ENCODE measurements at places on chromosomes 12 and 14. TPM values are rescaled to one million over a fixed set of nuclear protein-coding genes. Genes with fewer than 3 reads are reported as not detected.

SLCO1B1 gene
- not detected for total RNA-seq

FSCB gene
- not detected for total RNA-seq

HOXC10 gene
- 9.7 TPM for total RNA-seq

ANO2 gene
- total RNA-seq, result under 0.01 TPM

LRRC74A gene
- not detected for total RNA-seq

LGR5 gene
- total RNA-seq, result not detected

TMPRSS12 gene
- not detected for total RNA-seq

SLC38A4 gene
- total RNA-seq, result 1.2 TPM

TMEM132C gene
- total RNA-seq, result not detected

COX8C gene
- not detected for total RNA-seq

B4GALNT1 gene
- 2.9 TPM for total RNA-seq

CRIP1 gene
- total RNA-seq, result 5.0 TPM

OAS2 gene
- total RNA-seq, result 8.3 TPM

MYH6 gene
- not detected for total RNA-seq

DNA sequence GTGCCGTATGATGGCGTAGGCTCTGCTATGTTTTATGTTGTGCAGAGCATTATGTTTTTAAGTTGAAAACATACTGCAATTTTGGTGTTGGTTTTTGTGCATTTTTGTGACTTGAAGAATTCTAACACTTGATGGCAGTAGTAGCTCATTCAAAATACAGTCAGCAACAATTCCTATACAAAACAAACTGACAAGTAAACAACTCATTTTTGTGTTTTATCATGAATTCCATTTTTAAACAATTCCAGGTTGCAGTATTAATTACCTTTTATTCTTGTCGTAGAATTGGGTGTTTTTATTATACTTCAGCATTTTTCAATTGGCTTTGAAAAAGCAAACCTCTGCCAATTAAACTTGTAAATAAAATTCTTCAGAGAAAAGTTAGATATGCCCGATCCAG lies 4.1 kb upstream of the CCER1 start:
- no peaks in the 10 kb centered on the region for H3K36me3 ChIP-seq
- H3K27ac ChIP-seq, result no peak overlapping the region
- no peaks in the 10 kb centered on the region for H3K27me3 ChIP-seq
- no peak overlapping the region for H3K4me3 ChIP-seq
- H3K4me1 ChIP-seq, result no peaks in the 10 kb centered on the region

- H3K4me1 ChIP-seq, result peaks cover 17% of the 10 kb centered on the region
- peak; percentile 75 for DNase-seq
- no peaks in the 10 kb centered on the region for H3K27me3 ChIP-seq
- H3K4me3 ChIP-seq, result no peak overlapping the region
- no peak overlapping the region for H3K27ac ChIP-seq
Measured at GRCh38 chr12:121762269-121762668, 31.2 kb downstream of the RHOF start.

DNA sequence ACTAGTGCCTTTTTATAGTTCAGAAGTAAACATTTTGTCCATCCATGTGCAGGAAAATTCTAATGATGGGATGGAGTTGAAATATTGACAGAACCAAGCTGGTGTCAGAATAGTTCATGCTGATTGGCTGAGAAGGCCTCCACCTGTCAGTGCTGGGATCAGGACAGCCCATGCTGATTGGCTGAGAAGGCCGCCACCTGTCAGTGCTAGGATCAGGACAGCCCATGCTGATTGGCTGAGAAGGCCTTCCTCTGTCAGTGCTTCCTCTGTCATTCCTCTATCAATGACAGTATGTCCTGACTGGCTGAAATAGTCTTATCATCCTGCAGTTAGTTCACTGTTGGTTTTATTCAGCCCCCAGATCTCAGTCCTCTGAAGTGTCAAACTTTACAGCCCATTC lies 95.7 kb downstream of the PPP2R5C start:
- no peak overlapping the region for H3K27ac ChIP-seq
- peaks cover 9% of the 10 kb centered on the region for H3K36me3 ChIP-seq
- H3K4me3 ChIP-seq, result no peak overlapping the region
- no peaks in the 10 kb centered on the region for H3K27me3 ChIP-seq
- peaks cover under 1% of the 10 kb centered on the region for H3K4me1 ChIP-seq

DNA sequence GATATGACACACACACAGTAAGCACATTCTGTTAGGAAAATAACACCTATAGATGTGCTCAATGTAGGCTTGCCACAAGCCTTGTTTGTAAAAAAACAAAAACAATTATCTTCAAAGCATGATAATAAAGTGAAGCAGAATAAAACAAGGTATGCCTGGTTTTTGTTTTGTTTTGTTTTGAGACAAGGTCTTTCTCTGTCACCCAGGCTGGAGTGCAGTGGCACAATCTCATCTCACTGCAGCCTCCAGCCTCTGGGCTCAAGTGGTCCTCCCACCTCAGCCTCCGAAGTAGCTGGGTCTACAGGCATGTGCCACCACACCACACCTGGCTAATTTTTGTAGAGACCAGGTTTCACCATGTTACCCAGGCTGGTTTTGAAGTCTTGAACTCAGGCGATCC lies 52.4 kb upstream of the MON2 start:
- H3K27me3 ChIP-seq, result no peaks in the 10 kb centered on the region
- H3K4me1 ChIP-seq, result no peaks in the 10 kb centered on the region
- H3K4me3 ChIP-seq, result no peak overlapping the region
- H3K36me3 ChIP-seq, result no peaks in the 10 kb centered on the region

GRCh38 chr14:56261046-56261445 lies 142.8 kb downstream of the PELI2 start:
- H3K4me3 ChIP-seq, result no peak overlapping the region
- no peaks in the 10 kb centered on the region for H3K36me3 ChIP-seq
- no peak for DNase-seq
- no peak overlapping the region for H3K27ac ChIP-seq
- no peaks in the 10 kb centered on the region for H3K4me1 ChIP-seq

GRCh38 chr12:28034271-28034670 lies 61.7 kb upstream of the PTHLH start:
- H3K4me3 ChIP-seq, result no peak overlapping the region
- DNase-seq, result no peak
- no peak overlapping the region for H3K27ac ChIP-seq
- no peaks in the 10 kb centered on the region for H3K27me3 ChIP-seq
- peaks cover 11% of the 10 kb centered on the region for H3K4me1 ChIP-seq

- H3K27ac ChIP-seq, result peak overlapping the region; percentile 68
- no peaks in the 10 kb centered on the region for H3K27me3 ChIP-seq
- peaks cover 74% of the 10 kb centered on the region for H3K4me1 ChIP-seq
- DNase-seq, result no peak
Measured at GRCh38 chr12:68267892-68268396, 14.5 kb upstream of the IL22 start.

- H3K4me1 ChIP-seq, result peaks cover 19% of the 10 kb centered on the region
- H3K4me3 ChIP-seq, result no peak overlapping the region
- no peaks in the 10 kb centered on the region for H3K27me3 ChIP-seq
- peak overlapping the region; percentile 1 for H3K27ac ChIP-seq
Measured at GRCh38 chr12:11753150-11753499, 103.7 kb downstream of the ETV6 start.

GRCh38 chr14:29028973-29029582 lies 262.5 kb downstream of the FOXG1 start:
- no peaks in the 10 kb centered on the region for H3K4me1 ChIP-seq
- no peaks in the 10 kb centered on the region for H3K36me3 ChIP-seq
- DNase-seq, result no peak
- no peak overlapping the region for H3K4me3 ChIP-seq
- no peaks in the 10 kb centered on the region for H3K27me3 ChIP-seq
- H3K27ac ChIP-seq, result no peak overlapping the region

DNA sequence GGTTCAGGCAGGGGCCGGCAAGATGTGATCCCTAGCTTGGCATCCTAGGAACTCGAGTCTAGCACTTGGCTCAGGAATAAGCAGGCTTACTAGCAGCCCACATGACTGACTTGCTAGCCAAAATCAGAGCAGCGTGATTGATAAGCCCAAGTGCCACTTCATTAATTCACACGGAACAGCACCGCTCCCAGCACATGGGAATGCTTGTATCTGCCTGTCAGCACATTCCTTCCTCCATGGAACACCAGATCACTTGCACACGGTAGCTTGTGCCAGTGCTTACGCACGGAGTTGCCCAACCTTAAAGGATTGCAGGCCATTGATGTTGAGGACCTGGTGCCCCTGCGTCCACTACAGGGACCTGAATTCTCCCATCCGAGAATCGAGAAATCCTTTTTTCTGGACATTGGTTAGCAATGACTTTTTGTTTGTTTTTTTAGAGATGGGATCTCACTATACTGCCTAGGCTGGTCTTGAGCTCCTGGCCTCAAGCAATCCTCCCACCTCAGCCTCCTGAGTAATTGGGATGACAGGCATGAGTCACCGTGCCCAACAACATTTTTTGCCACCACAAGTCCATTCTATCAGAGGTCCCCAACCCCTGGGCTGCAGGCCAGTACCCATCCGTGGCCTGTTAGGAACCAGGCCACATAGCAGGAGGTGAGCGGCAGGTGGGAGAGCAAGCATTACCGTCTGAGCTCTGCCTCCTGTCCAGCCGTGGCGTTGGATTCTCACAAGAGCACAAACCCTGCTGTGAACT lies 30.6 kb upstream of the TSPAN9 start:
- H3K4me3 ChIP-seq, result no peak overlapping the region
- H3K4me1 ChIP-seq, result no peaks in the 10 kb centered on the region
- peaks cover 9% of the 10 kb centered on the region for H3K36me3 ChIP-seq
- no peak overlapping the region for H3K27ac ChIP-seq

- no peaks in the 10 kb centered on the region for H3K36me3 ChIP-seq
- H3K4me3 ChIP-seq, result no peak overlapping the region
- DNase-seq, result no peak
- no peak overlapping the region for H3K27ac ChIP-seq
Measured at GRCh38 chr12:107179871-107180270, 86.5 kb upstream of the CRY1 start.

- no peaks in the 10 kb centered on the region for H3K36me3 ChIP-seq
- no peak for DNase-seq
- H3K4me3 ChIP-seq, result no peak overlapping the region
- H3K4me1 ChIP-seq, result no peaks in the 10 kb centered on the region
Measured at GRCh38 chr12:61272441-61272840, 987.8 kb upstream of the USP15 start.

DNA sequence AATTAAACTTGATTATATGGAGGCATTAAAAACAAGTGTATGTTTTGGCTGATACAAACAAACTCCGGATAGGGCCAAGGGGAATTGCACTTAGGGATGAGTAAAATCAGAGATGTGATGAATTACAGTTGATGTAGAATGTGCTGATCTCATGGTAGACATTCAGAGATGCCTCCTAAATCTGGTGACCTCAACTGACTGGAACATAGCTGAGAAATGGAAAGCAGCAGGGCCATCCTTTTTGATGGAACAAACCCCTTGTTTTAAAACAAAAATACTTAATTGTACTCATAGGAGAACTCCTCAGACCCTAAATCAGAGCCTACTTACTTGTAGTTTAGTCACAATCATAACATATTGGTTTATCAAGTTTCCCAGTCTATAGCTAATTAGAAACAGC lies 122.8 kb downstream of the C12orf75 start:
- no peak overlapping the region for H3K4me3 ChIP-seq
- H3K27ac ChIP-seq, result no peak overlapping the region
- H3K27me3 ChIP-seq, result no peaks in the 10 kb centered on the region
- no peak for DNase-seq

- no peaks in the 10 kb centered on the region for H3K27me3 ChIP-seq
- peak; percentile 90 for DNase-seq
- H3K36me3 ChIP-seq, result no peaks in the 10 kb centered on the region
- peaks cover 6% of the 10 kb centered on the region for H3K4me1 ChIP-seq
Measured at GRCh38 chr12:47832263-47832933, 12.7 kb upstream of the HDAC7 start.

DNA sequence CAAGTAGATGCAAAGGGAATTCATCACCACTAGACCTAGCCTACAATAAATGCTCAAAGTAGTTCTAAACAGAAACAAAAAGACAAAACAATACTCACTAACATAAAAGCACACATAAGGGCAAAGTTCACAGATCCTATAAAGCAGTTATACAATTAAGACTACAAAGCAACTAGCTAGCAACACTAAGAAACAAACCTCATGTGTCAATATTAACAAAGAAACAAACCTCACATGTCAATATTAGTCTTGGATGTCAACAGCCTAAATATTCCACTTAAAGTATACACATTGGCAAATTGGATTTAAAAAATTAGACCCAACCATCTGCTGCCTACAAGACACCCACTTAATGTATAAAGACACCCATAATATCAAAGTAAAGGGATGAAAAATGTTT lies 152.7 kb downstream of the KCNK10 start:
- no peaks in the 10 kb centered on the region for H3K36me3 ChIP-seq
- H3K27ac ChIP-seq, result no peak overlapping the region
- peak; percentile 41 for DNase-seq
- no peak overlapping the region for H3K4me3 ChIP-seq
- H3K4me1 ChIP-seq, result no peaks in the 10 kb centered on the region

- H3K27me3 ChIP-seq, result no peaks in the 10 kb centered on the region
- no peak overlapping the region for H3K27ac ChIP-seq
Measured at GRCh38 chr14:104593710-104594136, 10.8 kb downstream of the TMEM179 start.

DNA sequence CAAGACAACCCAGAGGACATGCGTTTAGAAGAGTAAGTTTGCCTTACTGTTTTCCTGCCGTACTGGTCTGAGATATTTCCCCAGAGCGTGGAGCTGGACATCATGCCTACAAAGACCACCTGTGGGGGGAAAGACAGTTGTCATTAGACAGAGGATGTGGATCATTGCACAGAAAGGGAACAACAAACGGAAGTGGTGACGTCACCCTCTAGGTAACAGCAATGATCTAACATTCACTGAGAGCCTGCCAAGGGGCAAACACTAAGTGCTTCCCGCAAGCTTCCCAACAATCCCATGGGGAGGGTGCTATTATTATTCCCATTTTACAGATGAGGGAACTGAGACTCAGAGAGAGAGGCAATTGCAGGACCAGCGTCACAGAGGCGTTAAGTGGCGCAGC lies 48.5 kb downstream of the SVOP start:
- H3K4me3 ChIP-seq, result no peak overlapping the region
- DNase-seq, result no peak
- H3K27ac ChIP-seq, result no peak overlapping the region
- H3K27me3 ChIP-seq, result peaks cover 2% of the 10 kb centered on the region
- H3K4me1 ChIP-seq, result no peaks in the 10 kb centered on the region

GRCh38 chr12:89756585-89757398 lies 48.2 kb upstream of the ATP2B1 start:
- H3K4me3 ChIP-seq, result no peak overlapping the region
- no peaks in the 10 kb centered on the region for H3K27me3 ChIP-seq
- peaks cover 15% of the 10 kb centered on the region for H3K4me1 ChIP-seq
- peak overlapping the region; percentile 92 for H3K27ac ChIP-seq

DNA sequence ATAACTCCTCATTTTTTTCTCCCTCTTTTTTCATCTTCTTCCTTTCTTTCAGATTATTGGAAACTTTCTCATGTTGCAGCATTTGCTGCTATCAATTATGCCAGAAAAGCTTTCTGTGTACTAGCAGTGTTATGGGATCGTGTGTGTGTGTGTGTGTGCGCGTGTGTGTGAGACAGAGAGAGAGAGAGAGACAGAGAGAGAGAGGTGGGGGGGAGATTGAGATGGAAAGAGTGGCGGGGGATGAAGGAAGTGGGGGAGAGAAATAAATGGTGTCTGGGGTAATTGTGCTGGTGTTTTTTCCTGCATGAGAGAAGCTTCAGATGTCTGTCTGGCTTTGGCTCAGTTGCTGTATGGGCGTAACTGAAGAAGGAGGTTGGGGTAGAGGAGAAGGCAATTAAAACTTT lies 268.9 kb downstream of the RAD51B start:
- no peak for DNase-seq
- H3K4me3 ChIP-seq, result no peak overlapping the region
- no peak overlapping the region for H3K27ac ChIP-seq
- H3K4me1 ChIP-seq, result no peaks in the 10 kb centered on the region
- no peaks in the 10 kb centered on the region for H3K27me3 ChIP-seq
